Fibroblast of skin of back (primary cell): ENCODE measurements at places on chromosomes 4 and X.

DNA sequence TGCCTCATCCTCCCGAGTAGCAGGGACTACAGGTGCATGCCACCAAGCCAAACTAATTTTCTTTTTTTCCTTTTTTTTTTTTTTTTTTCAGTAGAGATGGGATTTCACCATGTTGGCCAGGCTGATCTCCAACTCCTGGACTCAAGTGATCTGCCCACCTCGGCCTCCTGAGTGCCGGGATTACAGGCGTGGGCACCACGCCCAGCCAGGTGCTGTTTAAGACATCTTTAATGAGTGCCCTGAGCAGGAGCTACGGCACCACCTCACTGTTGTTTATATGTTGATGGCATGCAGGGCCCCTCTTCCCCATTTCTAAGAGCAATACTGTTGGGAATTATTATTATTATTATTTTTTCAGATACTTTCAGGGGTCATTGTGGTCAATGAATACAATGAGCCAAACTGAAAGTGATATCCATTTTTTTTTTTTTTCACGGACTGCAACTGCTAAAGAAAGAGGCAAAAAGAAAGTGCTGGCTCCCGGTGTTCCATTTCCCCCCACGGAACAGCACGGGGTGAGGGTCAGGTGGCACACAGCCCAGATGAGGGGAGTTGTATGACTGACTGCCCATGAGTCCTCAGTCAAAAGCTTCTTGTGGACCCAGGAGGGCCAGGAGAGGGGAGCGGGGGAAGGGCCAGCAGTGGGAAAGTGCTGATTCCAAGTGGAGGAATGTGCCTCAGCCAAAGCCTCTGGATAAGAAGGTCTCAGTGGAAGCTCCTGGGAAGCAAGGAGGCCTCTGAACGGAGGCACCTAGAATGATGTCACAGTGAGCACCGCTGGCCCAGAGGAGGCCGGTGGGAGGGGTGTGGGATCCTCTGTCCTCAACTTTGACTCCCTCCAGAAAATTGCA lies 101.8 kb upstream of the HPF1 start:
- no peak for DNase-seq

GRCh38 chr4:107896646-107897045 lies 34.7 kb upstream of the CYP2U1 start:
- peak; percentile 68 for DNase-seq

DNA sequence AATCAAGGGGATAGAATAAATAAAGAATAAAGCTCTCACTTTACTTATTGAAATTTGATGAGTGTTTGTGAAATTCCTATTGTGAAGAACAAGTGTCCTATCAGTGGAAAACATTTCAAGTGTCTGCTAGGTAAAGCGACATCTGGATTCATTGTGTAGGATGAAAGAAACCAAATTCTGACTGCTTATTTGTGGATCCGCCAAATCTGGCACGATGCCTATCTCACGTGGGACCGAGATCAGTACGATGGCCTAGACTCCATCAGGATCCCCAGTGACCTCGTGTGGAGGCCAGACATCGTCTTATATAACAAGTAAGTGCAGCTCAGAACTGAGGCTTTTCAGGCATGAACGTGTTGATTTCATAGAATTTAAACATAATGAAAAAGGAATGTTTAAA lies 1.9 kb downstream of the CHRNA9 start:
- DNase-seq = no peak

GRCh38 chr4:168622600-168622999 lies 125.7 kb downstream of the PALLD start:
- DNase-seq = peak; percentile 53

- no peak for DNase-seq
These were observed 54.0 kb upstream of the TMLHE start for GRCh38 chrX:155666741-155667140.

- DNase-seq = no peak
These were observed 1310.8 kb upstream of the AGA start for GRCh38 chr4:178752954-178753525.

DNA sequence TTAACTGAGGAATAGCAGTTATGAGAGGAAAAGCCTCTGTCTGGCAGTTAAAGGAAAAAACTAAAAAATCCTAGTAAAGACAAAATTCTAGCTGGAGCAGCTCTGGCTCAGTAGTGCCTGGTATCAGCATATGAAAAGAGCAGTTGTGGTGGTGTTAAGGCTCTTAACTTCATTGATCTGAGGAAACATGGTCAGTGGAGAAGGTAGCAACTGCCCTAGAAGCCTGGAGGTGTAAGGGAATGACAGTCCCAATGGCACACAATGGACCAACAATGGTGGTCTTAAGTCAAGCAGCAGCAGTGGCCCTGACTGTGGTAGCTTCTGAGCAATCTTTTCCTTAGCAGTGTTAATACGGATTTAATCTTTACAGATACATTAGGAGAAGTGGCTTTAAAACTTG lies 189.6 kb upstream of the POF1B start:
- DNase-seq = no peak

DNA sequence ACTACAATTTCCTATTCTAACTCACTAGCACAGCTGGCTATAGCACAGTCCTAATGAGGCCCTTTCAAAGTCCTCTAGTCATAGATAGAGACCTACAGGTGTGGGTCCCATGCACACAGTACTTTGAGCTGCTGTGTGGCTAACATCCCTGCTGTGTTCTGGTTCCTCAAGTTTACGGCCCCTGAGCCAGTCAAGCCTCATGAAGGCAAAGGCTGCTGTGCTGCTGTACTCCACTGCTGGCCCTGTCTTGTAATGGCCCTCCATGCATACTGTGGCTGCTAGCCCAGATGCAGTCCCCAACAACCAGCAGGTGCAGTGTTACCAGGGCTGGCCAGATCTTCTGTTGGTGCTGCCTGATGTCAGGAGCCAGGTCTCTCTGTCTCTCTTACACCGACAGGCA lies 23.4 kb upstream of the ENPEP start:
- no peak for DNase-seq

- peak; percentile 40 for DNase-seq
These were observed 71.0 kb downstream of the USP46 start for GRCh38 chr4:52588097-52588496.

DNA sequence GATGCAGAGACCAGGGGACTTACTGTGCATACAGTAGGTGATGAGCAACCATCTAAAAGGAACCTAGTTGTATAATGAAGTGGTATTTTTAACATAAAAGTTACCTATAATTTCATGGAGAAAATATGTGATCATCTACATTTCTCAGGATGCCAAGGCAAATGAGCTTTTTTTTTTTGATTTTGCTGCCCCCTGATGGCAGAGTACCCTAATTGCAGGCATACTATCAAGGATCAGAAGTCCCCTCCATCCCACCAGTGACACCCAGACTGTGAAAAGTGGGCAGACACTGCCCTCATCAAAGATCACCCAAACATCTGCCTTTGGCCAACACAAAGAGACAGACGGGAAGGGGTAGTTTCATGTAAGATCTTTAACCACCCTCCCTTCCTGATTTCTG lies 9.6 kb upstream of the ABLIM2 start:
- no peak for DNase-seq

DNA sequence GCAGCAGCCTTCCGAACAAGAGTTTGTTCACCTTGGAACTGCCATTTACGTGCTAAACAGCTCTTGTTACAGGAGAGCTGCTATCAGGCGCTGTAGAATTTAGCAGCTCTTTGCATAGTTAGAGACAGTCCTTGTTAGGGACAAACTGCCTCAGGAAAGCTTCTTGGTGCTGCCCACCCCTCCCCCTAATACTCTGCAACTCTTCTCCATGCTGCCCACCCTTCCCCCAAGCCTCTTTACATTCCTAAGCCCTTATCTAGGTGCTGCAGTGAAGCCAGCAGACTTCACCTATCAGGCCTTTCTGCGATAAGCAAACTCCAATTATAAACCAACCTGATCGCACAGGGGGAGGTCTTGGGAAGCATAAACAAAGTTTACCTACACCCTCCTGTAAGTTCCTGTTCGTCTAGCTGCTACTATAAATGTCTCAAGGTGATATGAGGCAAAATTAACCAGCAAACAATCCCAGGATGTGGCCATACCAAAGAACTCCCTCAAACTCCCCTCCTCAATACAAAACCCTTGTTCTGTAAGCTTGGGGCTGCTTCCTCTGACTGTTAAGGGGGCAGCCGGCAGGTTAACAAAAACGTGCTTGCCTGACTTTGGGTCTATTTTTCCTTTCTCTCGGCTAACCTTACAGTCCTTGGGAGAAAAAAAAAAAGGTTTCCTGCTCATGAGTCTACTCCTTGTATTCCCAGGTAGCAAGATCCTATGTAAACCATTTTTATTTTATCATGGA lies 74.0 kb upstream of the GC start:
- DNase-seq = no peak

GRCh38 chr4:1283711-1284110 lies 6.0 kb upstream of the MAEA start:
- DNase-seq = no peak

- no peak for DNase-seq
These were observed 101.0 kb downstream of the HMX1 start for GRCh38 chr4:8770518-8771257.

DNA sequence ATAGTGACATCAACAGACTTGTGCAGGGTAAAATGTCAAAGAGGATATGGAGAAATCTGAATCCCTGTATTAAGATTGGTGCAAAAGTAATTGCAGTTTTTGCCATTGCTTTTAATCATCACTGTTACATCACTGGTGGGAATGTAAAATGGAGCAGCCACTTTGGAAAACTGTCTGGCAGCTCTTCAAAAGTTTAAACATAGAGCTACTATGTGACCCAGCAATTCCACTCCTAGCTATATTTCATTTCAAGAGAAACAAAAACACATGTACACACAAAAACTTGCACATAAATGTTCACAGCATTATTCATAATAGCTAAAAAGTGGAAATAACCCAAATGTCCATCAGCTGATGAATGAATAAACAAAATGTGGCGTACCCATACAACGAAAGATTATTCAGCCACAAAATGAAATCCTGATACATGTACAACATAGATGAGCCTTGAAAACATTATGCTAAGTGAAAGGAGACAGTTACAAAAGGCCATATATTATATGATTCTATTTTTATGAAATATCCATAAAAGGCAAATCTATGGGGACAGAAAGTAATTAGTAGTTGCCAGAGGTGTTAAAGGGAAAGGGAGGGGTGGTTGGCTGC lies 106.4 kb downstream of the AMELX start:
- peak; percentile 28 for DNase-seq

GRCh38 chr4:158346576-158346975 lies 136.3 kb downstream of the TMEM144 start:
- no peak for DNase-seq

GRCh38 chr4:185357733-185358440 lies 37.8 kb downstream of the LRP2BP start:
- DNase-seq = no peak

DNA sequence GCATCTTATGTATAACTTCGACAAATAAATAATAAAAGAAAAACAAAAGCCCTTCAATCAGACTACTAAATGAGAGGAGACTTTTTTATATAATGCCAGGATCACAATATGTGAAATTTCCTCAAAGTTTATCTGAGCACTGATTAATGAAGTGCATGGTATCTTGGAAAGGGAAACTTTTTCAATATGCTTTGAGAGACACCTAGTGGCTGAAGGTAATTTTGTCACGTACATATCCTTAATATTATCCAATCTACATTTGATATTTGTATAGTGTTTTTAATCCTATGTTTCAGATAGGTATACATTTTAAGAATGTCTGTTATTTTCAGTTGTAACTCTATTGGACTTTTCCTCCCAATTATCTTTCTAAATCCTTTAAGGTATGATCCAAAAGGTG lies 146.8 kb downstream of the KLHL4 start:
- peak; percentile 0 for DNase-seq

GRCh38 chr4:5469861-5470260 lies 238.5 kb downstream of the EVC2 start:
- no peak for DNase-seq

- peak; percentile 13 for DNase-seq
These were observed 836 bp downstream of the PRRG1 start for GRCh38 chrX:37350034-37350365.
